Mammary epithelial cell (primary cell): ENCODE measurements at places on chromosomes 6 and 20. TPM values are rescaled to one million over a fixed set of nuclear protein-coding genes. Genes with fewer than 3 reads are reported as not detected.

Gene CLDN20
- 0.26 TPM in 1 of 2 replicates, not detected in the other for total RNA-seq

Gene PSORS1C2
- not detected in 2 replicates for total RNA-seq

Gene HLA-DRB1
- 0.83 TPM for total RNA-seq

Gene ARMH2
- not detected in 2 replicates for total RNA-seq

GRCh38 chr6:109010705-109011102 lies 83.9 kb downstream of the SESN1 start:
- DNase-seq: no peak
